ENCODE measurements at places on chromosomes 12 and 14.

DNA sequence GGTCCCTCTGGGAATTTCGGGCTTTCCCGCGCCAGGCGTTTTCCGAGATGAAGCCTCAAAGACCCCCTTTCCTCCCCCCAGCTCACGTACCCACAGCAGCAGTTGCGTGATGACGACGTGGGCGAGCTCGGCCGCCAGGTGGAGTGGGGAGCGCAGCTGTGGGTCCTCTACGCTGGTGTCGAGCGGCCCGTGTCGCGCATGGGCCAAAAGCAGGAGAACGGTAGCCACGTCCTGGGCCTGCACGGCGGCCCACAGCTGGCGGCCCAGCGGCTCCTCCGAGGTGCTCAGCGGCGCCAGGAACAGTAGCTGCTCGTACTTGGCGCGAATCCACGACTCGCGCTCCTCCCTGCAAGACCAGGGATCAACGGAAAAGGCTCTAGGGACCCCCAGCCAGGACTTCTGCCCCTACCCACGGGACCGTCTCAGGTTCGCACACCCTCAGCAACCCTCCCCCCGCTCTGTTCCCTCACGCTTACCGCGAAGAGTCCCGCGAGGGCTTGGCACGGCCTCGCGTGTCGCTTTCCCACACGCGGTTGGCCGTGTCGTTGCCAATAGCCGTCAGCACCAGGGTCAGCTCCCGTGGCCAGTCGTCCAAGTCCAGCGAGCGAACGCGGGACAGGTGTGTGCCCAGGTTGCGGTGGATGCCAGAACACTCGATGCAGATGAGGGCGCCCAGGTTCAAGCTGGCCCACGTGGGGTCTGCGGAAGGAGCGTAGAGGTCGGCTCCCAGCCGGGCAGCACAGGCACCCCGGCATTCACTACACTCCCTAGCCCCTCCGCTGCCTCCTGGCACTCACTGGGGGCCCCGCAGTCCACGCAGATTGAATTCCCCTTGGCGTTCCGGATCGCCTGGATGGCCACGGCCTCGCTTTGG is 11.4 kb downstream of the AGAP2 start:
- DNase-seq = no peak

GRCh38 chr12:30782316-30783173 is 27.8 kb upstream of the CAPRIN2 start:
- no peak for DNase-seq

DNA sequence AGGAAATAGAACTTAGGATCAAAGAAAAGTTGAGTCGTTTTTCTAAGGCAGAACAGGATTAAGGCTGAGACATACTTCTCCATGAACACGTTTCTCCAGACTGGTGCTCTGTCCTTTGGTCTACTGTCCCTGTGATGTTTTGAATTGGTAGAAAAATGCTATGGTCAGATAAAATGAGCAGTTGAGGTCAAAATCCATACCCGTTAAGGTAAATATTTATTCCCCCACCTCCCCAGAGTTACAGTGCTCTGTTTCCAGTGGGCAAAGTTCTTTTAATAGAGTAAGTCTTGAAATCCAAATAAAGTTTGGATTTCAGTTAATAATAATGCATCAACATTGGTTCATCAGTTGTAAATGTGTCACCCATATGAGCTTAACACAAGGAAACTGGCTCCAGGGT is 74.5 kb downstream of the PTHLH start:
- DNase-seq = no peak

GRCh38 chr12:13085968-13086686 is 17.3 kb downstream of the GSG1 start:
- no peak for DNase-seq

DNA sequence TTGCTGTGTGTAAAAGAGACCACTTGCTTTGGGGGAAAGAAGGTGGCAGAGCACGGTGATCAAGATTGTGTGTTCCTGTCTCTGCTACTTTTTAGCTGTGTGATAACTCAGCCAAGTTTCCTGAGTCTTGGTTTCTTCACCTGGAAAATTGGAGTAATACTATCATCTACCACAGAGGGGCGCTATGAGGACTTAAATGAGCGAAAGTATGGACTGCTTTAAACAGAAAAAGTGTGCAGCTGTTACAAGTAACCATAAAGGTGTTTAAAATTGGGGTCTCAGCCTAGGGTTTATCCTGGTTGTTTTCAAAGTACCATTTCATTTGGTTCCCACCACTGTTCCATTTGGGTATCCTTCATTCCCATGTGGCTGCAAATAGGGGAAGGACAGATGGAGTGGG is 65.9 kb upstream of the WSCD2 start:
- DNase-seq = no peak

DNA sequence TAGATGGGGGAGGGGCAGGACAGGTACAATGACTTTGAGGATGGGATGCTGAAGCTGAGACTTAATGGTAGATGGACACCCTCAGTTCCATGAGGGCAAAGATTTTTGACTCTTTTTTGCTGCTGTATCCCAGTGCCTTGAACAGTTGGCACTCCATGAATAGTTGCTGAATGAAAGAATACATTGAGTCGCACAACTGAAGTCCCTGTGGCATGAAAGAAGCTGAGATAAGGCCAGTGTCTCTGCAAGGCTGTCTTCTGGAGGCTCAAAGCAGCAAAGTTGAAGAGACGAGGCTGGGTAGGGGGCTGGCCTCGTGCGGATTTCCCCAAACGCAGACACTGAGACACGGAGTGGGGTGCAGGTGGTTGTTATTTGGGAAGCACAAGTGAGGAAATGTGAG is 179.3 kb downstream of the ADCK1 start:
- DNase-seq = no peak

Data from stimulated activated CD8-positive, alpha-beta memory T cell treated with anti-CD3 and anti-CD28 coated beads, Interleukin-7, amount 100 ng/mL, for 48 hours (primary cell).